ENCODE measurements at places on chromosomes 3 and 15. TPM values are rescaled to one million over a fixed set of nuclear protein-coding genes. Genes with fewer than 3 reads are reported as not detected.

DNA sequence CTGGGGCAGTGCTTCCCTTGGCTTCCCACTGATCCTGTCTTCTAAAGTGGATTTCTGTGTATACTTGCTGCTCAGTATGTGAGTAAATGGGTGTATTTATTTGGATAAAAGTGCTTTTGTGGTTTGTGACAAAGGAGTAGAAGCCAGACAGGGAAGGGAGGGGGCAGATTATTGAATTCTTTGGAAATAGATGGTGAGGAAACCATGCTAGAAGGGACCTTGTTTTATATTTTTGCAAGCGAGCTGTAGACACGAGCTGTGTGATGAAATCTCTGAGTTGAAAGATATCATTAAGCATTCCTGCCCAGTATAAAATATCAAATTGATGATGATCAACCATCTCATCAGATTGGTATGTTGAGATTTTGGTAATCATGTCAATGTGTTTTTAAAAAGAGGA, 68.9 kb downstream of the DUT start:
- no peak for DNase-seq

GRCh38 chr15:100093211-100094126, 248.3 kb downstream of the ADAMTS17 start:
- DNase-seq = no peak

DNA sequence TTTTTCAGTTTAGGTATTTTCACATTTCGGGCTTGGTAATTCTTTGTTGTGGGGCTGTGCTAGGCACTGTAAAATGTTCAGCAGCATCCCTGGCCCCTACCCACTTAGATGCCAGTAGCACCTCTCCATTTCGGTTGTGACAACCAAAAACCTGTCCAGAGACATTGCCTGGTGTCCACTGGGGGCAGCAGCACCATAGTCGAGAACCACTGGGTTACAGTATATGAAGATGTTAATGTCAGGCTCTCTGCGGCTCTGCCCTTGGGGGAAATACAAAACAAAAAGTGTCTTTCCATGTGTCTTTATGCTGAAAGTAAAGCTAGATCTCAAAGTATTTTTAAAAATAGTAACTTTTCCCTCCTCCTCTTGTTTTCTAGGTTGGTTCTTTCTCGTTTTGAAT, 177.2 kb downstream of the ITPR1 start:
- no peak for DNase-seq

DNA sequence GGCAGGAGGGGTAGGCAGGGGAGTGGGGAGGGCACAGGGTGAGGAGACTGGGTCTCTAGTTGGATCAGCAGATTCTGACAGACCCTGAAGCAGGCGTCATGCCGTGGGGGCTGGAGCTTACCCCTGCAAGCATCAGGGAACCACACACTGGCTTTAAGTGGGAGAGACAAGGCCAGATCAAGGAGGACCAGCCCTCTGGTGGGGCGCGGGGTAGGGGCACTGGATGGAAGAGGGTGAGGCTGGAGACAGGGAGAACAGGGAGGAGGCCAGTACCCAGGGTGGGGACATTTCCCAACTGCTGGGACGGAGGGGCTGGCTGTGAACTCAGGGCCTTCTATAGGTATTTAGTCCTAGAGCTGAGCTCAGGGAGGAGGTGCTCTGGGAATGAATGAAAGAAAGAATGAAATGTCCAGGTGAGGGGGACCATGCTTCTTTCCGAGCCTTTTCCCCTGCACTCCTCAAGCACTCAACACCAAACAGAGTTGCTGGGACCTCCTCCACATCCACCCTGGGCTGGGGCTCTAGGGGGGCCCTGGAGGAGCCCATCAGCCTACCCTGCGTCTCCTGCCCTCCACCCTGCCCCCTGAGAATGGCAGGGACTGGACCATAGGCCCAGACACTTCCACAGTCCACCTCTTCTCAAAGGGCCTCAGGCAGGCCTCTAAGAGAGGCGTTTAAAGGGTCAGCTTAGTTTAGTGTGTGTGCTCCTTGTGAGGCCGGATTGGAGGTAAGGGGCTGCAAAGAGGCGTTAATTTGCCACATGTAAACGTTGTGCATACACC, 49.0 kb upstream of the FGD5 start:
- DNase-seq = no peak

- no peak for DNase-seq
Observed at GRCh38 chr3:134917631-134918030, 122.6 kb downstream of the EPHB1 start.

- no peak for DNase-seq
Observed at GRCh38 chr3:43913036-43913948, 222.6 kb downstream of the ABHD5 start.

- DNase-seq = no peak
Observed at GRCh38 chr3:156764751-156765150, 61.4 kb upstream of the LEKR1 start.

DNA sequence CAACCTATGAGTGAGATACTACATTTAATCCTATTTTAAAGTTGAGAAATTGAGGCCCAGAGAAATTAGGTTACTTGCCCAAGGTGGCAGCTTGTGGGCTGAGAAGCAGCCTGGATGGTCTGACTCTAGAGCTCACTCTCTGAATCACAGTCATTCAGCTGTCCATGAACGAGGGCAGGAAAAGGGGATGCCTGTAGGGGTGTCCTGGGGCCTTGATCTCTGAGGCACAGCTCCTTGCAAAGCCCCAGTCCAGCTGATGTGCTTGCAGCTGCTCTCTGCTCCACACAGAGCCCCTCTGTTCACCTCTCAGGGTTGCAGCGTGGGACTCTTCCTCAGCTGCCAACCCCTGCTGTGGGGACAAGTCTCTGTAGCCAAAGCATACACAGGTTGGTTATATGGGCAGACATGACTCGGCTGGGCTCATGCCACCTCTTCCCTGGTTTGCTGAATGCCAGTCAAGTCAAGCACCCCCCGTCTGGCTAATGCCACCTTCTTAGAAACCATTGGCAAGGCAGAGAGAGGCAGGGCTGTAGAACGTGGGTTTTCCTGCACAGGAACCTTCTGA, 56.8 kb downstream of the GASK1A start:
- no peak for DNase-seq

GRCh38 chr15:79004336-79004735, 59.5 kb upstream of the CTSH start:
- DNase-seq = no peak

- DNase-seq = no peak
Observed at GRCh38 chr3:191329654-191330529, at the start of gene UTS2B. TSS of gene UTS2B (minus strand) at chr3:191330526. CDS start at chr3:191282189, 48,337 bp downstream.

GRCh38 chr3:12352253-12352652, 63.4 kb downstream of the PPARG start:
- no peak for DNase-seq

- DNase-seq = no peak
Observed at GRCh38 chr15:65396283-65396964, 18.6 kb upstream of the IGDCC3 start.

- no peak for DNase-seq
Observed at GRCh38 chr15:68098465-68098864, 44.4 kb downstream of the PIAS1 start.

DNA sequence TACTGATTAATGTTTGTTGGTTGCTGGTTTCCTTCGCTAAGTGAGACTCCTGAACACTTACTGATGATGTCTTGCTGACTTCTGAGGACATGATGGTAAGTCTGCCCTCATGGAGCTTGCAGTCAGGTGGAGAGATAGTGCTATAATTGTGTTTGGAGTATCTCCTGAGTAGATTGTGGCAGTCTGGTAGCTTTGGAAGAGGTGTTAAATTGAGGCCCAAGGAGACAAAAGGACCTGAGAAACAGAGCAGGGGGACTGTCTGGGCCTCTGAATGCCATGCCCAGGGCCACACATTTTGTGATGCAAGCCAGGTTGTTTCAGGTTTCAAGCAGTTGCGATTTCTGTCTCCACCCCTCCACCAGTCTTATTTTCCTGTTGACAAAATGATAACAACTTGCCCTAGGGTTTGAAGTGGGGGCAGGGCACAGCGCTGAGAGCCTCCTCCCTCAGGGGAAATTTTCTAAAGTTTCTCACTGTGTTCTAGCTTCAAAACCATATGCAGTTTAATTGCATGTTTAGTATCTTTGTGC, 16.7 kb downstream of the SMAD3 start:
- DNase-seq = no peak

- no peak for DNase-seq
Observed at GRCh38 chr3:57274845-57275244, 17.6 kb downstream of the ASB14 start.

- DNase-seq = no peak
Observed at GRCh38 chr15:38281031-38281430, 28.4 kb downstream of the SPRED1 start.

- DNase-seq = no peak
Observed at GRCh38 chr3:103085465-103085864, 650.6 kb downstream of the ZPLD1 start.

GRCh38 chr3:141656771-141657170, 81.3 kb upstream of the RNF7 start:
- DNase-seq = no peak

DNA sequence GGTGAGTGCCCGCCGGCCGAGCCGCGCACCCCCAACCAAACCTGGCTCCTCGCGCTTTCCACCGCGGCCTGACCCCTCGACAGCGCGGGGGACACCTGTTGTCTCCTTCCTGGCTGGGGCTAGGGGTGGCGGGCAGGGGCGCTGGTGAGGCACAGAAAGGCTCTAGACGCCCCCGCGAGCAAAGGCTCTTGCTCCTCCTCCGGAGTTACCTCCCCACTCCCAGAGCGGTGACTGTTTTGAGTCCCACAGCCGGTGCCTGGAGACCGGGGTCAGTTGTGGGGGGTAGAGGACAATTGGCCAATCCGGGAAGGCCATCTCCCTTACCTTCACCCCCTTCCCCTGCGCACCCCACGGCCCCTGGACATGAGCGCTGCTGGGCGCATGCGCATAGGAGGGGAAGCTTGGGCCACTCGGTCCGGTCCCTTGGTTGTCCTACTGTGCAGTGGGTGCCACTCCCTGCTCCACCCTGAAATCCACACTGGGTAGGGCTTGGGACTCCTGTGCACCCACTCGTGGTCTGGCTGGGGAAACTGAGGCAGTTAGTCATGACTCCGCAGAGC, 554 bp downstream of the CHST13 start:
- no peak for DNase-seq

DNA sequence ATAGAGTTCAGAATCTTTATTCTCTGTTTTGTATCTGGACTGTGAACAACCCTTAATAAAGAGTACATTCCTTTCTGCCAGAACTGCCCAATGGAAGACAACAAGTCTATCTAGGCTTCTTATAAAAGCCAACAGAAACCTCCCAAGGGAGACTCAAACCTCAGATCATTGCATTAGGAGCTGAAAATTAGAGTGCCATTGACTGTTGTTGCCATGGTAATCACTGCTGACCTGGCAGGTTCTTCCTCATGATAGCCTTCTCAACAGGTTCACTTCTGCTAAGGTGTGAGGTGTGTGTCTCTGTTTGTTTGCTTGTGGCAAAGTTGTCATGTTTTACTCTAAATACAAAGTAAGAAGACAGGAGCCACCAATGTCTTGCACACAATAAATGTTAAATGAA, 79.2 kb downstream of the TMEM108 start:
- DNase-seq = no peak

DNA sequence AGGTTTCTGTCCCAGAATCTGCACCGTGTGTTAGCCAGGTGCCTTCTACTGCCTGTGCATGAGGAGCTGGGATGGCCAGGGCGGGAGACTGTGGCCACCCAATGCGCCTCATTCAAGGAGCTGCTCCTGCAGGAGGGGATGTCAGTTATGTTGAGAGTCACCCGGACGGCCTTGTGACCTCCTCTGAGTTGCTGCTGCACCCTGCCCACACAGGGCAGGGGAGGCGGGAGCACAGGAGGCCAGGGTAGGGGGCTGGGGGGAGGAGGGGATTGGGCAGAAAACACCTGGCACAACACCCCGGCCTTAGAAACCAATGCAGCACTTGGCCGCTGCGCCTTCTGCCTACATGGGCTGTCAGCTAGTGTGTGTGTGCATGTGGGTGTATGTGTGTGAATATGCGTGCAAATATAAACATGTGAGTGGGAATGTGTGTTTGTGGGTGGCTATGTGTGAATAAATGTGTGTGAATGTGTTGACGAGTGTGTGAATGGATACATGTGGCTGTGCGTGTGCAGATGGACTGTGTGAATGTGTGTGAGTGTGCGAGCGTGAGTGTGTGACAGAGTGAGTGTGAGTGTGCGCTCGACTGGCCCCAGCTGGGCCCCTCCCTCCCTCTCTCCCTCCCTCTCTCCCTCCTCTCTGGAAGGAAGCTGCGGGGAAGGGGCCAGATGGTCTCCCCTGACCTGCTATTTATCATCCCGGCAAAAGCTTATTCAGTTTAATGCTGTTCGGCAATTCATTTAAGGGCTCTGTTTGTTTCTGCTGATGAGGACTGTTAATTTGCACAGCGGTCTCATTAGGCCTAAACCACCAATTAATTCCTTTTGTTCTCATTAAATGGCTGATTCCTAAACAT, 106.9 kb downstream of the TLE3 start:
- no peak for DNase-seq

DNA sequence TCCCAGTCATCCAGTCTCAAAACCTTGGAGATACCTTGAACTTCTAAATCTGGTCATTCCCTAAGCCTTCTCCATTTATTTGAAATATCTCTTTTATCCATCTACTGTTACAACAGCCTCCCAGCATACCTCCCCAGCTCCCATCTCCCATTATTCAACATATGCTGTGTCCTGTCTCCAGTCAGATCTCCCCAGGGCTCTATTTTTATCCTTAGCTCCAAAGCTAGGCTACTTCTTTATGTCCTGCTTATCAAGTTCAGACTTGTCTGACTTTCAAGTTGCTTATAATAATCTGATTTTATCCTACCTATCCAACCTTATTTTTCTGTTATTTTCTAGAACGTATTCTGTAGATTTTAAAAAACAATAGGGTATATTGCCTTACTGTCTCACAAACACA, 44.2 kb downstream of the IQGAP1 start:
- no peak for DNase-seq

DNA sequence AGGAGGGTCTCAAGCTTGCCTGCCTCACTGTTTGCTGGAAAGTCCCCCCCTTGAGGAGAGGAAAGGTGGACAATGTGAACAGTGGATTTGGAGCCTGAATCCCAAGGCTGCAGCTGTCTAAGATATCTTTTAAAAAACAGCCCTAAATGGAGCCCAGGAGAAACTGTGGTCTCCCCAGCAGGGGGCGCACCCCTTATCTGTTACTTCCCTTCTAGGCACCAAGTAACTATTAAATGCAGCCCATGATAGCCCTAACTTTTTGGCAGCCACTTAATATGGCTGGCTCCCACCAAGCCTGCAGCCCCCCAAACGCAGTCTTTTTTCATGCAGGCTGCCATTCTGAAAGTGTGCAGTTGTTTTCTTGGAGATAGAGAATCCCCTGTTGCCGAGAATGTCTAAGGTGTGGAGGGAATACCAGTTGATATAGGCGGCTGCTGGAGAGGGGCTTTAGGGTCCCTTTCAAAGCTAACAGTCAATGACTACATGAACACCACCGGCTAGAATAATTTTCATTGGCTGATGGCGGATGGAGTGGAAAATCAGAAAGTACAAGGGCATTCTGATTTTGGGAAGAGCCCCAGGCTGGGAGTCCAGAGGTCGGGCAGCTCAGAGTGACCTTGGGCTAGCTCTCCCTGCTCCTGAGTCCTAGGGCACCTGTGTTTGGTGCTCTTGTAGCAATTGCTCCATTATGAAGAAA, 1.3 kb downstream of the RHCG start:
- DNase-seq = no peak

- DNase-seq = no peak
Observed at GRCh38 chr3:13879102-13879945, 547 bp downstream of the WNT7A start.

CPEB1 gene
- 19.5 TPM for total RNA-seq

WDR48 gene
- 15.7 TPM for total RNA-seq

CAMK1 gene
- 9.7 TPM for total RNA-seq

KCNAB1 gene
- total RNA-seq = not detected

STAB1 gene
- total RNA-seq = 0.39 TPM

PLSCR5 gene
- total RNA-seq = not detected

ZMYND10 gene
- 3.6 TPM for total RNA-seq

PPARG gene
- 88.1 TPM for total RNA-seq

IL17RE gene
- 1.1 TPM for total RNA-seq

ABCC5 gene
- 35.1 TPM for total RNA-seq

PLA2G4E gene
- not detected for total RNA-seq
